Thoracic aorta (tissue), 2 donors: ENCODE measurements at places on chromosomes 1 and 21.
A peak's percentile ranks its signal among the peaks of the same experiment; 100 is the strongest.

- DNase-seq = no peak
Measured at GRCh38 chr1:230077436-230078213, 10.6 kb downstream of the GALNT2 start.

DNA sequence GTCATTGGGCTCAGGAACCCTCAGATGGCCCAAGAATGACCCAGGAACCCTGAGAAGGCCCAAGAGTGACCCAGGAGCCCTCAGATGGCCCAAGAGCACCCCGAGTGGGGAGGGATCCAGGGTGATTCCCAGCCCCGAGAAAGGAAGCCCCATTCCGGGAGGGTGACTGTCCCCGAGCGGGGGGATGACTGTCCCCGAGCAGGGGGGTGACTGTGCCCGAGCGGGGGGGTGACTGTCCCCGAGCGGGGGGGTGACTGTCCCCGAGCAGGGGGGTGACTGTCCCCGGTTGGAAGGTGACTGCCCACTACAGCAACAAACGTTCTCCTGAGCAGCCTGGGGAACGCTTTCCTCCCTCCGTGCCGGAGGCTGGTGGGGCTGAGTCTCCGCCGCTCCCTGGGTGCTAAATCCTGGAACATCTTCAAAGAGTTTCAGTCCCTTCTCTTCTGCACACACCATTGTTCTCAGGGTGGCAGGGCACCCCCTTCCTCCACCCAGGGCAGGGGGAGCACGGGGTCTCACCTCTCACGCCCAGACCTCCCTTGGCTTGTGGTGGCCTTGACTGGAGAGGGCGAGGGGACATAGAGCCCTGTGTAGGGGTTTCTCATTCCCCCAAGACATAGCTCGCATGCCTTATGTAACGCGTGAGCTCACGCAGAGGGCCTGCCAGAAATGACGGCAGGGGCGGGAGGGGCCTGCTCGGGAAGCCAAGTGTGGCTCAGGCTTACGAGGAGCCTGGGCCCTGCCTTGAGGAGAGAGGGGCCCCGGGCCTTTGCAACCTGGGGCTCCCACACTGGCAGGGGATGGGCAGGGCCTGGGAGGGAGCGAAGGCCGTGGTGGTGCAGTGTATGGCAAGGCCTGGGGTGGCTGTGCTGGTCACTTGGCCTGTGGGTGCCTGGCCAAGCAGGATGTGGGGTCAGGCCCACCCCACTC is 14.3 kb upstream of the SKI start:
- peak; percentile 63 for DNase-seq

DNA sequence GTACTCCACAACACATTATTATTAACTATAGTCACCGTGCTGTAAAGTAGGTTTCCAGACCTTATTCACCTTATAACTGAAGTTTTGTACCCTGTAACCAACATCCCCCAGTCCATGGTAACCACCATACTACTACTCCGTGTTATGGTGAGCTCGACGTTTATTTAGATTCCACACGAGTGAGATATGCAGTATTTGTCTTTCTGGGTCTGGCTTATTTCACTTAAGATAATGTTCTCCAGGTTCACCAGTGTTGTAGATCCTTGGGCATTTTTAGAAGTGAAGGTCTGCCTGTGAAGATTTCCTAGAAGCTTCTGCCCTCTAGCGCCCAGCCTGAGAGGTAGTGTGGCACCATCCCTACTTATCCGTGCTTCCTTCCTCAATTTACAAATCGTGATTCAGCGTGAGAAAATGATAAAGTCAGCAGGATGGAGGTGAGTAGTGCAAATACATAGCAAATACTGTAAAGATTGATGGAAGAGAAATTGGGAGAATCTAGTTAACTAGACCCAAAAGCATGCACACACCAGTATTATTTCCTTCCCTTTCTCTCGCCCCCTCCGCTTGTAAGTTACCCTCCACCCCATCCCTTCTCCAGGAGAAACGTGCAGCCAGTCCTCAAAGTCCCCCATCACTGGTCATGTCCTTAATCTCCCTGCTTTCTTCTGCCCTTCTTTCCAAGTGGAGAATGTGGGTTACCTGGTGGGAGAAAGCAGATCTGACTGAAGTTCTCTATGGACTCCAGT is 36.0 kb upstream of the DISC1 start:
- DNase-seq = no peak

GRCh38 chr1:154556422-154556821 is 2.0 kb downstream of the UBE2Q1 start:
- no peak for DNase-seq

DNA sequence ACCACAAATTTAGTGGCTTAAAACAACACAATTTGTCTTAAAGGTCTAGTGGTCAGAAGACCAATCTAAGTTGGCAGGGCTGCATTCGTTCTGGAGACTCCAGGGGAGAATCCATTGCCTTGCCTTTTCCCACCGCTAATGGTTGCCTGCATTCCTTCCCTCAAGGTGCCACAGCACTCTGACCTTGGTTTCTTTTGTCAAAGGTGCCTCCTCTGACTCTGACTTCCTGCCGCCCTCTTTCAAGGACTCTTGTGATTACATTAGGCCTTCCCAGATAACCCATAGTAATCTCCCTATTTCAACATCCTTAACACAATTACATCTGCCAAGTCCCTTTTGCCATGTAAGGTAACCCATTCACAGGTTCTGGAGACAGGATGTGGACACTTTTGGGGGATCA is 145.3 kb downstream of the S1PR1 start:
- DNase-seq = no peak

DNA sequence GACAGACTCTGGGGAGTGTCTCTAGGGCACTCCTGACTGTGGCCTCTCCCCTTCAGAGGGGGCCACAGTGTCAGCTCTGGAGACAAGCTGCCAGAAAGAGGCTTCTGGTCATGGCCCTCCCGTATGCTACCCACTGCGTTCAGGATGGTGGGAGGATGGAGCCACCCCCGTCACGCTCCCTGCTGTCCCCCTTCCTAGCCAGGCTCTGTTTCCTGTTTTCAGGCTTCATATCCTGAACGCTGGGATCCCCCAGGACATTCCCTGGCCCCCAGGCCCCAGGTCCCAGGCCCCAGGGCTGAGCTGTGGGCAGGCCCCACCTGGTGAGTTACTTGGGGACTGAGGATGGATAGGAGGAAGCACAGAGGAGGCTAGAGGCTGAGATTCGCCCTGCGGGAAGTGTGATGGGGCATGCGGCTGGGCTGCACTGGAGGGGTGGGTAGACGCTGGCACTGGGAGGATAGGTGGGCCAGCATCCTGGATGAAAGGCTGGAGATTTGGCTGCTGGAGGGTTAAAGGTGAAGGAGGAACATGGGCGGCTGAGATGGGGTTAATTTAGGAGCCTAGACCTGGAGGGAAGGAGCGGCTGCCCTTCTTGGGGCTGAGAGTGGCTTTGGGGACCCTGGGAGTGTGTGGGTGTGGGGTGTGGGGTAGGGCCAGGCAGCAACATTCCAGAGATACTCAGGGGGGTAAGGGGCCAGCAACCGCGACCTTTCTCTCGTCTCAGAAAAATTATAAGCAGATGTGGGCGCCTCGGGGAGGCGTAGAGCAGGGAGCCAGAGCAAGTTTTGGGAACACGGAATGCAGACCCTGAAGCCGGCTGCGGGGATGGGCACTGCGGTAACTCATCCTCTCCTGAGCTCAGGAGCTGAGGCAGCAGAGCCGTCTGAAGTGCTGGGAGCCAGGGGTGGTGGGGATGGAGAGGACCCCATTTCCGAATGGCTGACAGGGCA is 8.7 kb downstream of the PEAR1 start:
- no peak for DNase-seq

DNA sequence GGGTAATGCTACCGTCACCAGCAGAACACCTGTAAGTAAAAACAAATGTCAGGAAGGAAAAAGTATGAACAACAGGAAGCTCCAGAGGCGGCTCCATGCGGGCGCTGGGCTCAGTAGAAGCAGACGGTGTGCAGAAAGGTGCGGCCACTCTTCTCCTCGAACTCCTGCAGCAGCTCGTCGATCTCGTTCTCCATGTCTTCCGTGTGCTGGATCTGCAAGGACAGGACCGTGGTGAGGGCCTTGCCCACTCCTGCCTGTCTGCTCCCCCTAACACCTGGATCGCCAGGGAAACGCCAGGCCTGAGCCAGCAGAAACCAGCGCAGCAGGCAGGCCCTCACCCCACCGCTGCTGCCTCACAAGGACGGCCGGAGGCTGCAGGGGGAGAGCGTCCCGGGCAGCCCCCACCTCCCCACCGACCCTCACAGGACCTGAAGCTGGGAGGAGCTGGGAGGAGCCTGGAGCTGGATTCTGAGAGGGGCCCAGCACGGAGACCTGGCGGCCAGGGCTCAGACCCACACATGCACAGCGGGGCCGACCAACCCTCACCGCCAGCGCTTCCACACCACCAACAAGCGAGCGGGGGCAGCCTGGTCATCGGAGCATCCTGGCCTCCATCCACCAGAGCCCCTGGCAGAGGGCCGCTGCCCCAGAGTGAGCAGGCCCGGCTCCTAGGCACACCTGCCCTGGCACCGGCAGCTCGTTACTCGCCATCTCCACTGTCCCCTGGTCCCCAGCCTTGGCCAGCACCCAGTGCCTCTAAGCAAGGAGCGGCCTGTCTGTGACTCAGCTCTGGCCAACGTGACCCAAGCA is 1.7 kb upstream of the TMEM240 start:
- DNase-seq = no peak

DNA sequence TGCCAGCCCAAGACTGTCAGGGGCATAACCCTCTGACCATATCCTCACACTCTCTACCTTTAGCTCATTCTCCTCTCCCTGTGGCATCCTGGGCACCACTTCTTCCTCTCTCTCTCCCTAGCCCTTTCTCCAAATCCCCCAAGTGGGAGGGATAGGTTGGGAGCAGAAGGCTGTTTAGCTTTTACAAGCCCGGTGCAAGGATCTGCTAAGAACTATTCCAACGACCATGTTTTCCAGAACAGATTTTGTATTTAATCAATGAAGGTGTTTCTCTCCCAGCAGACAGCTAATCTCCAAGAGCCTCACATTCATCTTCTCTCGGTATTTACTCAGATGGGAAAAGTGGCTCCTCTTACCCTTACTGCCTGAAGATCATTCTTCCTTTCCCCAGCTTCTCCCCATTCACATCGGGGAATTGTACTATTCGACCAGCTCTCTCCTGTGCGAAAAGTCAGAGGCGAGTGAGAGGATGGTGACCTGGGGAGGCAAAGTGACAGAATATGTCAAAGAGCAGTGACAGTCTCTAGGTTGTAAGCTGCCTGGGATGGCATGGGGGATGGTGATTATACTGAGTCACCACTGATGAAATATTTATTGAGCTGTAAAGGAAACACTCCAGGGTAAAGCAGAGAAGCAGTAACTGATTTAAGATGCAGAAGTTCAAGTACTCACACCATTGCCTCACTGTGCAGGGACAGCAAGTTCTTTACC is 47.0 kb upstream of the RBM15 start:
- no peak for DNase-seq

DNA sequence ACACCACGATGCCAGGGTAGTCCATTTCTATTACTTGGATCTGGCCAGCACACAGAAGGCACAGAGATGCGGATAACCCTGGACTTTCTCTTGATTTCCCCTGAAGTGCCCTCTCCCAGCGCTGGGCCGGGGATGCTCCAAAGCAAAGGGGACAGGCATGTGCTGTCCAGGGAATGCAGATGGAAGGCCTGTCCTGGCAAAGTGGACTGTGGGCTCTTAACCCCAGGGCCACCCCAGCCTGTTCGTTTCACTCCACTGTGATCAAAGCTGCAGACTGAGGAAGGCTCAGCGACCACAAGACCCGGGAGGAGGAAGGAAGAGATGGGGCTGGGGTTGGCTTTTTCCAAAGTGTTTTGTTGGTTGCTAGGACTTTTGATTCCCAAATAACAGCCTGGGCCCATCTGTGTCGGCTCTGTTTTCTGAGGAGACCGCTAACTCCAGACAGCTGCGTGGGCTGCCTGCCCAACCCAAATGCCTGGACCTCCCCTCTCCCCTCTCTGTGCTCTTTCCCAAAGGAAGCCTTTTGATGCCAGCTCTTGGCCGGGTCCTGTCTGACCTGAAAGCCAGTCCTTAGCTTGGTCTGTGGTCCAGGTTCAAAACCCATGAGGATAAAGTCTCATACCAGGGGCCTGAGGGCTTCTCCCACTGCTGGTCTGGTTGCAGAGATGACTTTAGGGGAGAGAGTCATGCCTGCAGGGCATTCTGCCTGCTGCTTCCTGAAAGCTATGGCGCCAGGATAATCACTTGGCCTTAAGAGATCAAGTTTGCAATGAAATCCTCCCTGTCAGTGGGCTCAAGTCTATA is 119.6 kb upstream of the CD34 start:
- no peak for DNase-seq

DNA sequence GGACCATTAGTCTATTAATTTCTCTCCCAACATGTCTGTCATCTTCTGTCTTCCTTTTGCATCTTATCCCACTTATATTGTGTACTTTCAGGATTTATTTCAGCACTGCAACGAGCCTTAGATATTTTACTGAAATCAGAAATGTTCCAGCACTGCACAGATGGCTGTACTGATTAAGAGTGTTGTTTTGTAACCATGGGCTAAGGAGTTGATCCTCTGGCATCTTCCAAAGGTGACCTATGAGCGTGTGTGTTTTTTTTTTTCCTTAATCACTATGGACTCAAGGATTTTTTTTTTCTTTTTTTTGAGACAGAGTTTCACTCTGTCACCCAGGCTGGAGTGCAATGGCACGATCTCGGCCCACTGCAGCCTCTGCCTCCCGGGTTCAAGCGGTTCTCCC is 7.1 kb upstream of the DDX59 start:
- DNase-seq = no peak

DNA sequence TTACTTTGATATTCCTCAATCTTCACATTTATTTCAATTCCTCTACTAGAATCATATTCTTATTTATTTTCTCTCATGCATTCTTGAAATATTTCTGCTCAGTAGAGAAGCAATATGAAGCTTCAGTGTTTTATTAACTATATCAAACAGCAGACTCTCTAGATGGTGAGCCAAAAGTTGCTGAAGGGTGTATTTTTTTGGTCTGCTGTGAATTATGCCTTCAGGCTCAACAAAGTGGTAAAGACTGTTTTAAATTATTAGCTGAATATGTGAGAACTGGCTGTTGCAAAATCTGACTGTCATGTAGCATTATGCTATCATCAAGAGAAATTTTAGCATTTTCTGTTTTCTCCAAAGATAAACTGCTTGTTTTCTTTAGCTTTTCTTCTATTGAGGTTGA is 24.9 kb upstream of the CDC42BPA start:
- no peak for DNase-seq

DNA sequence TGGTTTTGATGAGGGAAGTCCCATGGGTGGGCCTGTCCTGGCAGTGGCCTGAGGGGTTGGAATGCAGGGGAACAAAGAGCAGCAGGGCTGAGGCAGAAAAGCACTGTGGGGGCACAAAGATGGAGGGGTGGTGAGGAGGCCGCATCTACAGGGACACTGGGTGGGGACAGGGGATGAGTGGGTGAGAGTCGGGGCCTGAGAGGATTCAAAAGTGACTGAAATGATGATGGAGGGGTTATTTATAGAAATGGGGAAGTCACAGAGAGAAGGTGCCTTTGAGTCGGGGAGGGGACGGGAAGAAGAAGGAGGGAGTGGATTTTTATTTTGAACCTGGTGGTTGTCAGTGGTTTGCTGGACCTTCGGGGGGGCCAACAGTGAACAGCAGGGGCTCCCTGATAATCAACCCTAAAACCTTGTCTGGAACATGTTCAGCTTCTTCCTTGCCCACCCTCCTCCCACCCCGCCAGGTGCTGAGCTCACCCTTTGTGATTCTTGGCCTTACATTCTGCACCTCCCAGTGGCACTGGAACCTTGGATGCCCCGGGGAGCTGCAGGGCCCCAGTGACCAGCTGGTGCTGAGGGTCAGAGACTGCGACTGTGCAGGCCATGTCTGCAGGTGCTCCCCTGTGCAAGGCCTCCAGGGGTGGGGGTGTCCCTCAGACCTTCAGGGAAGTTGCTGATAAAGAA is 42.9 kb downstream of the IER5 start:
- no peak for DNase-seq
